Common myeloid progenitor, CD34-positive (primary cell): ENCODE measurements at places on chromosomes 13 and 19.

GRCh38 chr13:113452942-113453901 lies at the start of gene ADPRHL1:
ADPRHL1 (minus strand) TSS chr13:113453488; CDS start chr13:113453437, 51 bp downstream.
- DNase-seq = no peak

- DNase-seq = peak; percentile 91
Observed at GRCh38 chr13:46211483-46212351, at the start of gene LRRC63. LRRC63 (plus strand) TSS chr13:46211928; CDS start chr13:46213035, 1,107 bp downstream.

GRCh38 chr13:18948012-18948663 lies 233.5 kb downstream of the TUBA3C start:
- no peak for DNase-seq

DNA sequence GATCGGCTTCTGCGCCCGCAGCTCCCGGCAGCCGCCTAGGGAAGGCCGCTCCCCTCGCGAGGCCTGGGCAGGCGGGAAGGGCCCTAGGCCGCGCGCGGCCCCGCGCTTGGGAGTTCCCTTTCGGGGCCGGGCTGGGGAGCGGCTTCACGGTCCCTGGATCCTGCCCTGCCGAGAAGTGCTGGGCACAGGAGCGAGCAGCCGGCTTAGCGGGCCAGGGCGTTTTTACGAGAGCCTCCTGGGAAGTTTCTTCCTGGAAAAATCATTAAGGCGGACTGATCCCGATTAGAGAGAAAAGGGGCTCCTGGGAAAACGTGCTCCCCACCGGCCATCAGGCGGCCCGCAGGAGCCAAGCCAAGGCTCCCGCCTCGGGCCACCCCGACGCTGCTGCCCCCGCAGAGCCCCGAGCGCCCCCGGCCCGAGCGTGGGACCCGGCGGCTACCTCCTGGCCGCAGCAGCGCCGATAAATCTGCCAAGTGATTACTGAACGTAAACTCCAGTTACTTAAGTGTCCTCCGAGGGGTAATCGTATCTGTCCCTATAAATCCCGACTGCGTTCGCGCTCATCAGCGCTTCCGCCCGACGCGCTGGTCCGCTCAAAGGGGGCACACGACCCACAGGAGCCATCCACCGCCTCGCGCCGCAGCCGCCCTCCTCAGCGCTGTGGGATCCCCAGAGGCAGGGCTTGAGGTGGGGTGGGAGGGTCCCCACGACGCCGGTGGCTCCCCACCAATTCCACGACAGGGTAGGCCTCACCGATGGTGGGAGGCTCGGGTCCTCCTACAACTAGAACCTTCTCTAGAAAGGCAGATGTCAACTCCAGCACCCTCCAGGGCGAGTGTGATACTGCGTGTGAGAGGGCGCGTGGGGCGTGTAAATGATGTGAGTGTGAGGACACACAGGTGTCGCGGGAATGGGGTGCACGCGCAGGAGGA lies 2.8 kb downstream of the ZIC5 start:
- DNase-seq = peak; percentile 19
